Naive thymus-derived CD8-positive, alpha-beta T cell (primary cell): ENCODE measurements at places on chromosomes 13 and 19.

GRCh38 chr13:97752961-97753668 lies 200.4 kb upstream of the IPO5 start:
- no peaks in the 10 kb centered on the region for H3K4me1 ChIP-seq
- no peaks in the 10 kb centered on the region for H3K36me3 ChIP-seq
- H3K27ac ChIP-seq = no peak overlapping the region

DNA sequence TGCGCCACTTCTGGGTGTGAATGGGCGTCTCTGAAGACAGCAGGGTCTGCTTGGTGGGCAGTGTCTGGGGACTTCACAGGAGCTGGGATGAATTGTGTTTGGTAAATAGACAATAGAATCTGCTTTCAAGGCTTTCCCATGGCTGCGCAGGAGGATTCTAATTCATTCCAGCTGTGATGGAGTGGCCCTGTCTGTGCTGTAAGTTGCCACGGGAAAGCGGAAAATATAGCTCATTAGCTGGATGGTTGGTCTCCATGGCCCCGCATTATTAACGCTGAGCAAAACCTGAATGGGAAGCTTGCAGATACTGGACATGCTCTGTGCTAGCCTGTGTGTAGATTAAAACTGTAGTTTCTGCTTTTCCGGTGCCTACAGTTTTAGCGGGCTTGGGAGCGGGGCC lies 15.6 kb upstream of the C1QTNF9 start:
- DNase-seq = no peak
- H3K4me3 ChIP-seq = no peak overlapping the region
- H3K27ac ChIP-seq = peak overlapping the region; percentile 24
- no peaks in the 10 kb centered on the region for H3K4me1 ChIP-seq
- H3K27me3 ChIP-seq = no peaks in the 10 kb centered on the region
- H3K36me3 ChIP-seq = peaks cover 97% of the 10 kb centered on the region

DNA sequence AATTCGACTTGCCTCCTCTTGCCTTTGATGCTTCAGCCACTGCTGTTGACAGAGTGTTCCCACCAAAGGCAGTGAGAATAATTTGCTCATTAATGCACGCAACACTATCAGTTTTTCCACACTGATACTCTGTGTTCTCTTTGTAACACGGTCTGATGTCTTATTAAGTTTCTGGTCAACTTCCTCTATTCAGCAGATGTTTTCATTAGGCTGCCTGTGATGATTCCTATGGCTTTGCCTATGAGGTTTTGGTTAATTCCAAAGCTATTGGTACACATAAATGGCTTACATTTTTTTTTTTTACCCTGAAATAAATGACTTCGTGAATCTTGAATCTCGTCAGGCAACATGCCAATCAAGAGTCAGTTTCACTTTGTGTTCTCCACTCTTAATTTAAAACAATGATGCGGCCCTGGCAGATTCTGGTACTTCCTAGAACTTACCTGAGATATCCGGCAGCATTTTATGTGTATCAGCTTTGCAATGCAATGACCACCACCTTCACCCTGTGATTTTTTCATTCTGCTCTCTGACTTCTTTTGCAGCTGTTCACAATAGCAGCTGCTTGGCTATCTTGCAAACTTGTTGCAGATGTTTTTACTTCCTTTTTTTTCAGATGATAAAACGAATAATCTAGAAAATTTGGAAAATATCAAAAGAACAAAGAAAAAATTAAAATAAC lies 27.5 kb upstream of the KL start:
- peaks cover 9% of the 10 kb centered on the region for H3K36me3 ChIP-seq
- no peak for DNase-seq
- no peaks in the 10 kb centered on the region for H3K4me1 ChIP-seq
- no peak overlapping the region for H3K27ac ChIP-seq
- H3K27me3 ChIP-seq = peaks cover 8% of the 10 kb centered on the region

GRCh38 chr13:76175961-76176725 lies 540.0 kb downstream of the LMO7 start:
- DNase-seq = no peak
- no peaks in the 10 kb centered on the region for H3K27me3 ChIP-seq
- H3K4me3 ChIP-seq = no peak overlapping the region
- H3K4me1 ChIP-seq = no peaks in the 10 kb centered on the region

DNA sequence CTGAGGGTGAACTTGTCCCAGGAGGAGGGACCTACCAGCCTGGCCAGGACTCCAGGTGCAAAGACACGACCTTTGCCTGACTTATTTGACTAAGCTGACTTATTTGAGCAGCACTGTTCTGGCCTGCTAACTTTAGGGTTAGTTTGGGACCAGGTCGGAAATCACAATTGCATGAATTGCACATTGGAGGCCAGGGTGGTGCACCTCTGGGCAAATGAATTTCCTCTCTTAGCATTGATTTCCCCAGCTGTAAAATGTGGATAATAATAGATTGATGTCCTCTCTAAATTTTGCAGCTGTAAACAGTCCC lies 1.4 kb upstream of the BST2 start:
- peak overlapping the region; percentile 99 for H3K4me3 ChIP-seq
- no peak for DNase-seq
- peaks cover 39% of the 10 kb centered on the region for H3K4me1 ChIP-seq
- H3K27ac ChIP-seq = peak overlapping the region; percentile 97
- peaks cover 19% of the 10 kb centered on the region for H3K36me3 ChIP-seq
- no peaks in the 10 kb centered on the region for H3K27me3 ChIP-seq

GRCh38 chr19:2039959-2040646 lies 10.9 kb downstream of the MKNK2 start:
- H3K4me1 ChIP-seq = peaks cover 47% of the 10 kb centered on the region
- no peaks in the 10 kb centered on the region for H3K27me3 ChIP-seq
- H3K27ac ChIP-seq = peak overlapping the region; percentile 29
- no peak for DNase-seq

- no peak for DNase-seq
- peaks cover 70% of the 10 kb centered on the region for H3K36me3 ChIP-seq
- H3K27ac ChIP-seq = peak overlapping the region; percentile 87
- H3K27me3 ChIP-seq = no peaks in the 10 kb centered on the region
- peak overlapping the region; percentile 5 for H3K4me3 ChIP-seq
Measured at GRCh38 chr13:99251921-99252320, 6.3 kb downstream of the GPR18 start.

- no peaks in the 10 kb centered on the region for H3K4me1 ChIP-seq
- no peak overlapping the region for H3K27ac ChIP-seq
Measured at GRCh38 chr19:57327993-57328392, 7.7 kb downstream of the ZNF543 start.

DNA sequence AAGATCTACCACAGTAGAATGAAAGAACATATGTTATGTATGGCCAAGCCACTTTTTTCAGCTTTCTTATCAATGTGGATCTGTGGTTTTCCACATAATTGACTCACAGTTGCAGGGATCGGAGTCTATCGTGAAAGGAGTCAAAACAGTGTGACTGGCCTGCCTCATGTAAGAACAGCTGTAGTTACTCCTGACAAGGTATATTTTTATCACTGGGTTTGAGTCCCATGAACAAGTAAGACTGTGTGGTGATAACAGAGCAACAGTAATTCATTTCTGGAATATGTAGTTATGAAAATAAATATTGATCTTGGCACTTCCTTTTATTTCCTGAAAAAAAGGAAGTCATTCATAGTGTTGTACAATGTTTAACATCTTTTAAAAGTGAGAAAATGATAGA lies 416.6 kb downstream of the KLF12 start:
- peaks cover 21% of the 10 kb centered on the region for H3K36me3 ChIP-seq
- H3K4me3 ChIP-seq = peak overlapping the region; percentile 35
- H3K4me1 ChIP-seq = peaks cover 58% of the 10 kb centered on the region
- H3K27ac ChIP-seq = peak overlapping the region; percentile 82
- DNase-seq = no peak

DNA sequence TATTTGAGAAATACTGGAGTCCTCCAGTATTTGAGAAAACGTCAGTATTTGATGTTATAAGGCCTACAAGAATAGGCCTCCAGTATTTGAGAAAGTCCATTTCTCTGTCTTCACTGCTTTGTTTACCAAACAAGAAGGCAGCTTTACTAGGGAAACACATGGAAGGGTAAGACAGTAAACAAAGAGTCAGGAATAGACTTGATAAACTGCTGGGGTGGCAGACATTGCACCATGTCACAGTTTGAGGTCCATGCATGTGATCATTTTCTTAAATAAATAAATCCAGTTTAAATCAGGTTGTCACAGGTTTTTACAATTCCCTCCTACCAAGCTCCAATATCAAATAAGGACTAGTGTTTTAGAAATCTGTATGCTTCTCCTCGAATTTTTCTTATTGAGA lies 1431.0 kb upstream of the SPRY2 start:
- no peak for DNase-seq
- H3K36me3 ChIP-seq = no peaks in the 10 kb centered on the region
- no peaks in the 10 kb centered on the region for H3K27me3 ChIP-seq
- no peaks in the 10 kb centered on the region for H3K4me1 ChIP-seq
- H3K27ac ChIP-seq = no peak overlapping the region

- H3K4me3 ChIP-seq = peak overlapping the region; percentile 99
- DNase-seq = no peak
- H3K27ac ChIP-seq = peak overlapping the region; percentile 99
- H3K27me3 ChIP-seq = no peaks in the 10 kb centered on the region
- H3K36me3 ChIP-seq = no peaks in the 10 kb centered on the region
Measured at GRCh38 chr19:16111909-16112752, 442 bp downstream of the RAB8A start.

GRCh38 chr13:100751826-100752225 lies 77.2 kb upstream of the TMTC4 start:
- no peak overlapping the region for H3K27ac ChIP-seq
- H3K4me1 ChIP-seq = peaks cover 2% of the 10 kb centered on the region
- no peaks in the 10 kb centered on the region for H3K27me3 ChIP-seq
- H3K36me3 ChIP-seq = no peaks in the 10 kb centered on the region
- H3K4me3 ChIP-seq = no peak overlapping the region

DNA sequence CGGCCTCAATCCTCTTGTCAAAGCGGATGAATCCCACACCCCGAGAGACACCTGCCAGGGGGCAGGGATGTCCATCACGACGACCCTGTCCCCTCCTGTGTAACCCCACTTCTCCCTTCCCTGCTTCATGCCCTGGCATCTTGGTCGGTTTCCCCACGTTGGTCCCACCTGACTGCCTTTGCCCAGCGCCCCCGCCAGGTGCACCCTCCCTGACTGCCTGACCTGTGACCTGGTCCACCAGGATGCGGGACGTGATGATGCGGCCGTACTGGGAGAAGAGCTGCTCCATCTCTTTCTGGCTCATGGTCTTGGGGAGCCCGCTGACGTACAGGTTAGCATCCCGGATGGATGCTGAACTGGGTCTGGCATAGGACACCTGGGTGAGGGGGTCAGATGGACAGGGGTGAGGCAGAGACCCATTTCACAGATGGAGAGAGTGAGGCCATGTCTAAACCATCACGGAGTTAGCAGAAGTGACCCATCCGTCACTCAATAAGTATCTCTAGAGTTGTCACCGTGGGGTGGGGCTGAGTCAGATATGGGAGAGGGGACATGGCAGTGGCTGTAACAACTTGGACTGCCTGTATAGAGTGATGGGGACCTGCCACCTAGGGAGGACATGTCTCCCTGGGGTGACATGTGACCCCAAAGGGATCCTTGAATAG lies 22.5 kb downstream of the ELAVL3 start:
- no peak overlapping the region for H3K27ac ChIP-seq
- peaks cover 15% of the 10 kb centered on the region for H3K27me3 ChIP-seq
- peaks cover under 1% of the 10 kb centered on the region for H3K4me1 ChIP-seq
- DNase-seq = no peak
- no peaks in the 10 kb centered on the region for H3K36me3 ChIP-seq
- H3K4me3 ChIP-seq = no peak overlapping the region

DNA sequence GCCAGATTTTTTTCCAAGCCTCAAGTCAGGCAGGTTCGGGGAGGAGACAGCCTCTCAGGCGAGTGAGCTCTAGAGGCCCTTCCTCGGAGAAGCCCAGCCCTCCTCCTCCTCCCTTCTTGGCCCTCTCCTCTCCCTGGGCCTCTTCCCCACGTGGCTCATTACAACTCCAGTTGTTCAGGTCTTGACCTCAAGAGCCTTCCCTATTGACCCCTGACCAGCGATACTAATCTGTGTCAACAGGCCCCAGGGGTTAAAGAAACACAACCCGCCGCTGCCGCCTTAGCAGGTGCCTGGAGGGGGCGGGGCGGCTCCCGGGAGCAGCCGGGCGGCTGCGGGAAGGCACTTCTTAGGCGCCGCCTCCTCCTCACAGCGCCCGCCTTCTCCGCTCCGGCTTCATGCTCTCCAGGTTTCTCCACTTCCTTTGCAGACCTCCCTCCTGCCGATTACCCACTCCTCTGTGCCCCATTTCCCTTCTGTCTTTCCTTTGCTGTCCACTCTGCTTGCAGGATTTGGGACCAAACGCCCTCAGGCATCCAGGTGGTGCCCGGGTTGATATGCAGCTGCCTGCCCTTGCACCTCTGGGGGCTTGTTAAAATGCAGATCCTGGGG lies 51.0 kb downstream of the LYL1 start:
- H3K4me3 ChIP-seq = peak overlapping the region; percentile 41
- peaks cover 14% of the 10 kb centered on the region for H3K4me1 ChIP-seq

DNA sequence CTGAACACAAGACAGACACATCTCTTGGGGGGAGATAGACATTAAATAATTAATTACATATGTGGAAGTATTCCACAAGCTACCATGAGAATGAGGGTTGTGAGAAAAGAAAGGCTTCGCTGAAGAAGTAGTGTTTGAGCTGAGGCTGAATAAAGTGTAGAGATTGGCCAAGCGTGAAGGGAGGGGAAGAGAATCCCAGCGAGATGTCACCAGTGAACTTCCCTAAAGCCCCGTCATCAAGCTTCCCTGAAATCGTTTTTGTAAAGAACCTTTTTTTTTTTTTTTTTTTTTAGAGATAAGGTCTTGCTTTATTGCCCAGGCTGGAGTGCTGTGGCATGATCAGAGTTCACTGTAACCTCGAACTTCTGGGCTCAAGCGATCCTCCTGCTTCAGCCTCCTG lies 235.2 kb downstream of the KCNRG start:
- H3K4me3 ChIP-seq = no peak overlapping the region
- peaks cover 1% of the 10 kb centered on the region for H3K4me1 ChIP-seq
- DNase-seq = no peak
- no peaks in the 10 kb centered on the region for H3K36me3 ChIP-seq

DNA sequence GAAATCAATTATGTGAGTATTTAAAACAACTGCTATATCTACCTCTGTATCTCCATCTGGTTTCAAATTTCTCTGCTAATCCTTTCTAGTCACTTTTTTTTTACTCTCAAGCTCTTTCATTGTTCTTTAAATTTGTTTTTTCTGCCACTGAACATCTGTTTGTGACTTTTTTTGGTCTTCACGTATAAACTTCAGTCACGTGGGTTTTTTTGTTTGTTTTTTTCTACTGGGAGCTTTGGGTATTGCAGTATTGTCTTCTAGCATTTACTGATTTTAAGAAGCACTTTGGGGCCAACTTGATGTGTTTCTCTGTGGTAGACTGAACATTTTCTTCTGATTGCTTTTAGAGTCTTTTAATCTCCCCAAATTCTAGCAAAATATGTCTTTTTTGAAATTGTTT lies 262.6 kb upstream of the RXFP2 start:
- H3K36me3 ChIP-seq = no peaks in the 10 kb centered on the region
- H3K4me1 ChIP-seq = no peaks in the 10 kb centered on the region
- H3K27me3 ChIP-seq = no peaks in the 10 kb centered on the region

GRCh38 chr19:7894612-7895309 lies 6.5 kb downstream of the LRRC8E start:
- peaks cover 9% of the 10 kb centered on the region for H3K27me3 ChIP-seq
- no peaks in the 10 kb centered on the region for H3K4me1 ChIP-seq
- no peaks in the 10 kb centered on the region for H3K36me3 ChIP-seq
- no peak for DNase-seq
- no peak overlapping the region for H3K4me3 ChIP-seq
